Endodermal cell (in vitro differentiated cells): ENCODE measurements at places on chromosomes 12 and 14. TPM values are rescaled to one million over a fixed set of nuclear protein-coding genes. Genes with fewer than 3 reads are reported as not detected.

Gene SERPINA12
- not detected in 2 replicates for total RNA-seq

Gene MYH7
- 0.50 to 0.70 TPM (median 0.55 TPM) in 3 replicates for total RNA-seq

Gene TRIM9
- total RNA-seq = 0.50 and 0.81 TPM in 2 replicates

Gene CDH24
- 16.9 to 24.0 TPM (median 18.2 TPM) in 3 replicates for total RNA-seq

Gene CELA1
- not detected in 2 replicates for total RNA-seq

Gene IFI27
- total RNA-seq = 5.4 to 9.0 TPM (median 7.1 TPM) in 3 replicates

Gene RFX4
- 0.09 TPM in 1 of 3 replicates, not detected in the others for total RNA-seq

Gene CMTM5
- total RNA-seq = 0.40 TPM in 1 of 2 replicates, not detected in the other

Gene ERP27
- 0.15 TPM in 1 of 2 replicates, not detected in the other for total RNA-seq

Gene KRT75
- not detected in 2 replicates for total RNA-seq

Gene ACSS3
- total RNA-seq = 26.0 to 44.0 TPM (median 28.3 TPM) in 3 replicates

Gene TMTC2
- total RNA-seq = 7.2 to 18.6 TPM (median 8.0 TPM) in 3 replicates

Gene FSCB
- total RNA-seq = 0.22 to 0.25 TPM in 2 of 3 replicates, not detected in the other

Gene LTBR
- 9.1 and 10.6 TPM in 2 replicates for total RNA-seq

Gene B4GALNT3
- total RNA-seq = 125 and 155 TPM in 2 replicates

Gene AKT1
- total RNA-seq = 106 to 156 TPM (median 152 TPM) in 3 replicates

Gene THTPA
- 13.0 and 13.7 TPM in 2 replicates for total RNA-seq

Gene KRT7
- total RNA-seq = 1.1 and 1.5 TPM in 2 replicates

Gene PRIM1
- 34.8 and 39.2 TPM in 2 replicates for total RNA-seq

Gene TRIAP1
- 34.8 and 37.3 TPM in 2 replicates for total RNA-seq

Gene GLS2
- total RNA-seq = 0.95 to 1.5 TPM (median 1.5 TPM) in 3 replicates

Gene SDR39U1
- 33.3 to 44.3 TPM (median 41.3 TPM) in 3 replicates for total RNA-seq

Gene INSM2
- 0.18 TPM in 1 of 2 replicates, not detected in the other for total RNA-seq

Gene PSMA6
- 277 to 422 TPM (median 286 TPM) in 3 replicates for total RNA-seq

Gene IL22
- not detected in 2 replicates for total RNA-seq

Gene CLBA1
- total RNA-seq = 9.9 to 11.2 TPM (median 10.6 TPM) in 3 replicates

Gene DPF3
- total RNA-seq = 0.23 TPM in 1 of 3 replicates, not detected in the others

Gene ITGB7
- total RNA-seq = 1.4 to 2.1 TPM (median 1.6 TPM) in 3 replicates

Gene DBX2
- not detected in 3 replicates for total RNA-seq

Gene HEBP1
- total RNA-seq = 28.7 and 29.1 TPM in 2 replicates

Gene MAP1LC3B2
- total RNA-seq = 1.4 and 3.2 TPM in 2 replicates

Gene AKAP3
- 2.8 and 3.4 TPM in 2 replicates for total RNA-seq

Gene CCDC38
- 0.19 to 0.35 TPM in 2 of 3 replicates, not detected in the other for total RNA-seq

Gene SLCO1B1
- total RNA-seq = 0.95 and 1.5 TPM in 2 replicates

Gene ESYT1
- total RNA-seq = 97.0 to 155 TPM (median 104 TPM) in 3 replicates

Gene SPATA7
- total RNA-seq = 19.6 and 20.6 TPM in 2 replicates

Gene RESF1
- total RNA-seq = 173 and 201 TPM in 2 replicates

Gene BEGAIN
- 0.55 to 0.91 TPM (median 0.59 TPM) in 3 replicates for total RNA-seq

Gene AQP5
- 0.62 and 0.90 TPM in 2 replicates for total RNA-seq

Gene FAM181A
- not detected in 2 replicates for total RNA-seq

Gene GRIN2B
- total RNA-seq = 2.1 to 3.2 TPM (median 2.3 TPM) in 3 replicates

Gene C12orf50
- 0.07 and 0.09 TPM in 2 replicates for total RNA-seq

Gene DDX51
- 27.4 and 33.8 TPM in 2 replicates for total RNA-seq

Gene CLEC1A
- not detected in 3 replicates for total RNA-seq

Gene FAIM2
- total RNA-seq = 0.25 TPM in 1 of 2 replicates, not detected in the other

Gene RNF212B
- not detected in 2 replicates for total RNA-seq

Gene NELL2
- total RNA-seq = 6.9 and 10.1 TPM in 2 replicates

Gene NFYB
- 31.3 to 36.3 TPM (median 33.0 TPM) in 3 replicates for total RNA-seq
